Central memory CD8-positive, alpha-beta T cell (primary cell): ENCODE measurements at places on chromosomes 3 and 15.

DNA sequence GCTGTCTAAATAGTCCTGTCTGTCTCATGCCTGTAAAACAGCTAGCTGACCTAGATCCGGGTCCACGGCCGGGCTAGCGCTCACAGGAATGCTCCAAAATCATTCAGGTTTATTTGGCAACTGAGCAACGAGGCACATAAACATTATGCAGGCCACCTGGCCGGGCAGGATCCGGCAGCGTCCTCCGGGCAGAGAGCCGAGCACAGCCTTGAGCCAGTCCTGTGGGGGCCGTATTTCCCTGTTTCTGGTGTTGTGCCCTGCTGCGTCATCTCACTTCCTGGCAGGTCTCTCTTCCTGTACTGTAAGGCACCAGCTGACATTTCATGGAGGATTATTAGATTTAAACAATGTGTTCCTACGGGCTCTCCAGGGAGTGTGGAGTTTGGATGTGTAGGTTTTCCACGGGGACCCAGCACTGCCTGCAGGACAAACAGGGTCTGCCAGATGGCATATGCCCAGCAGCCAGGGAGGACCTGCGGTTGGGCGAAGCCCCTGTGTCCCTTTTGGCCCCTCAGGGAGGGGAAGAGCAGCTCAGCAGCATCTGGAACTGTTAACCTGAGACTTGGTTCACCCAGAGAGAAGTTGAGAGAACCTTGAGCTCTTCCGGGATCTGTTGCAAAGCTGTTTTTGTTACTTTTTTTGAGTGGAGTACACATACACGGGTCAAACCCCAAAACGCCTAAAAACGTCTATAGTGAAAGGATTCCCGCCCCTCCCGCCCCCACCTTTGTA is 16.6 kb upstream of the LRRK1 start:
- DNase-seq, result no peak

DNA sequence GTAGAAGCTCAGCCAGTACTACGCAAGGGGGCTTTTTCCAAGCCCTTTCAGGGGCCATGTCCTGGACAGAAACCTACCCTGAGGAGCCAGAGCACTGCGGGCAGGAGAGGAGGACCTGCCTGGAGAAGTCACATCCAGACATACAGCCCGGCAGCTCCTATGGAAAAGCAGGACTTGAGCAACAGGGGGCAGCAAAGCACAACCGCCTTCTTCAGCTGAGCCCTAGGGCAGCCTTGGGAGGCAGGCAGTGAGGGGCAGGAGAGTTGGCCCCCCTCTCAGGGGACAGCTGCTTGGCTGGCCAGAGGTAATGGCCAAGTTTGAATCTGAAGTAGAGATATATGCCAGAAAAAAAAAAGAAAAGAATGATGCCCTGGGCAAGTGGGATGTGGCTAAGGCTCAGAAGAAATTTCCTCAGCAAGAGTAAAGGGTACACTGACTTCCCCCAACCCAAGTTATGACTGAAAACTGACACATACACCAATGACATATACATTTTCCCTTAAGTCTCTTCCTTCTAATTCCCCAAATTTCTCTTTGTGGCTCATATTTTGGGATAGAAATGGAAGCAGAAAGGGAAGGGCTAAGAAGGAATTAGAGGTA is 56.9 kb downstream of the CYP19A1 start:
- no peak for DNase-seq

- no peak for DNase-seq
Observed at GRCh38 chr3:11668243-11669235, 24.8 kb upstream of the VGLL4 start.

GRCh38 chr15:46644501-46645481 is 1010.0 kb downstream of the SQOR start:
- no peak for DNase-seq

DNA sequence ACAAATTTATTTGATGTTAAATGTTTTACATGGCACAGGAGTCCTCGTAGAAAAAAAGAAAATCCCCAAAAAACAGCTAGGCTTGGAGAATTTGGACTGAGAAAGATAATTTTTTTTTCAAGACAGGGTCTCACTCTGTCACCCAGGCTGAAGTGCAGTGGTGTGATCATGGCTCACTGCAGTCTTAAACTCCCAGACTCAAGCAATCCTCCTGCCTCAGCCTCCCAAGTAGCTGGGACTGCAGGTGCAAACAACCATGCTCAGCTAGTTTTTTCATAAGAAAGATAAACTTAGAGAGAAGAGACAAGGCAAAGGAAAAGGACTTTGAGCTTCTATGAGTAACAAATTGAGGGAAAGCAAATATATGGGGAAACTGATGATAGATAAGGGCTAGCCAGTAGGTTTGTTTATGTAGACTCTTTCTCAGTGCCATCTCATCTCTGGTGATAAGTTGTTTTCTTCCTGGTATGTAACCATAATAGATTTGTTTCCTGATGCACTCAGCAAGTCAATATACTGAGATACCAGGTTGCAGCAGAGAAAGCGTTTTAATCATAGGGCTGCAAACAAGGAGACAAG is 13.1 kb upstream of the TRMT10C start:
- no peak for DNase-seq

DNA sequence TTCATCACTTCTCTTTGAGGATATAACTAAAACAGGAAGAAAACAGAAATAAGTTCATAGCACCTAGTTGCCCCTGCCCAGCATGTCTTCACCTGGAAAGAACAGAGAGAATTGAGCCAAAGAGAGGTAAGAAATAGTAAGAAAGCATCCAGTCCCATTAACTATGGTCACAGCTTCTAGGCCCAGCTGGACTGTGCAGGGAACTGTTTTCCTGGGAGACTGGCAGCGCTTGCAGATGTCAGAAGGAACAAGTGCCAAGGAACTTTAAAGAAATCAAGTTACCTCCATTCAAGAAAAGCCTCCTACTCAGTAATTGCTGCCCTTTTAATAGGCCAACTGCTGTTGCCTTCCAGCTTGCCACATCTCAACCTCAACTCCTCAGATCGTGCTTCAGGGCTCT is 17.8 kb upstream of the CPB1 start:
- no peak for DNase-seq

DNA sequence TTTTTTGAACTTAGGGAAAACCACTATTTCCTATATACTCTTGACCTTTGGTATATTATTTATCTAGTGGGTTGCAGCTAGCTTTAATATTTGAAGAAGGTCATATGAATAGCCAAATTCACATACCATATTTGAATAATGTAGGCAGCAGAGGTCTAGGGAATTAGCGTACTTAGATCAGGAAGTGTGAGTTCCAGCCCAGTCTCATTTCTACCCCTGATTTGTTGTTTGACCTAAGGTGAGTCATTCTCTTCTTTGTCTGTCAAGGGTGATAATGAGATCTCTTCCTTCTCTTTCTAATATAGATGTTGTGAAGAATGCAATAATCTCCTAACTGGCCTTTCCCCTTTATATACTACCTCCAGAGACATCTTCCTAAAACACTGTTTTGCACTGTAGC is 36.6 kb upstream of the ZPLD1 start:
- no peak for DNase-seq

- no peak for DNase-seq
Observed at GRCh38 chr3:81884791-81885190, 123.3 kb upstream of the GBE1 start.

GRCh38 chr15:34239151-34239808 is 14.5 kb downstream of the EMC4 start:
- no peak for DNase-seq

- no peak for DNase-seq
Observed at GRCh38 chr3:176974279-176974678, 223.0 kb downstream of the TBL1XR1 start.

DNA sequence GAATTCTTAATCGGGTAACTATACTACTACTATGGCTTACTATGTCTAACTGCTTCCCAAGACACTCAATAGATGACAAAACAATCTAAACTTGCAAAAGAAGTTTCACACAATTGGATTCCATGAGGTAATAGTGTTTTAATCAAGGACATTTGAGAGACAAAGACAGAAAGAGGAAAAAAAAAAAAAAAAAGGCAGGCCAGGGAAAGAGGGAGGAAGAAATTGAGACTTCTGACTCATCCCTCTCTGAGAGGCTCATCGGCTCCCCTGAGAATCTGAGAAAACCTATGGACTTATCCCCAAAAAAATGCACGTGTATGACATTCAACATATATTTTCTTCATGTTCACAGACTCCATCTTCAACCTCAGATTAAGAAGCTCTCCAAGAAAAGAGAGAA is 61.0 kb downstream of the SCAPER start:
- no peak for DNase-seq

DNA sequence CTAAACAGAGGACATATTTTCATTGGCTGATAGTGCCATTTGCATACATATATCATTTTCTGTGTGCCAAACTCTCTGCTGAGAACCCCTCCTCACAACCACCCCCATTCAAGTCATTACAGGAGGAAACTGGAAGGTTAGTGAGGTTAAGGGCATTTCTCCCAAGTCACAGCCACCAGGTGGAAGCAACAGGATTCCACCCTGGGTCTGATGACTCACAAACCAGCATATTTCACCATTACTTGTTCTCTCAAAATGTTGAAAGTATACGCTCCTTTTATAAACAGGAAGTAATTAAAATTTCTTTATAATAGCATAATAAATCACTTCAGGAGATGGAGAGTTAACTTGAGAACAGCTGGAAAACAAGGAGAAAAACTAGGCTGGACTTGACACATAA is 398.6 kb upstream of the WNT5A start:
- DNase-seq, result no peak

DNA sequence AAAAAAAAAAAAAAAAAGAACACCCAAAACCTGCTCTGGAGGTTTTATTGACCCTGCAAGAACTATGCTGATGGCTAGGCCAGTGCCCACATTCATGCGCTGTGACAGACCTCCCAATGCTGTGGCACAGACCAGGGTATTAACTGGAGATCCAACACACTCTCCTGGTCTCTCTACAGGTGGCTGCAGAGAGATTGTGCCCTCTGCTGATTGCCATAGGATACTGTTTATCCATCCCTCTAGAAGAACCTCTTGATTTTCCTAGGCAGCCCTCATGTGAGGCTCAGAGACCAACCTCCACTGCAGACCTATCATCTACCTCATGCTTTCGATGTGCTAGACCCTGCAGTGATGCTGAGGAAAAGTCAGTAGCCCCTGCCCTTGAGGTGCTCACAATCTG is 125.5 kb upstream of the TRIM42 start:
- no peak for DNase-seq

GRCh38 chr3:120276767-120277166 is 8.3 kb downstream of the GPR156 start:
- DNase-seq, result no peak

GRCh38 chr15:63396152-63396928 is 14.7 kb upstream of the CA12 start:
- no peak for DNase-seq

- no peak for DNase-seq
Observed at GRCh38 chr3:159796744-159797143, 191.9 kb upstream of the IL12A start.

DNA sequence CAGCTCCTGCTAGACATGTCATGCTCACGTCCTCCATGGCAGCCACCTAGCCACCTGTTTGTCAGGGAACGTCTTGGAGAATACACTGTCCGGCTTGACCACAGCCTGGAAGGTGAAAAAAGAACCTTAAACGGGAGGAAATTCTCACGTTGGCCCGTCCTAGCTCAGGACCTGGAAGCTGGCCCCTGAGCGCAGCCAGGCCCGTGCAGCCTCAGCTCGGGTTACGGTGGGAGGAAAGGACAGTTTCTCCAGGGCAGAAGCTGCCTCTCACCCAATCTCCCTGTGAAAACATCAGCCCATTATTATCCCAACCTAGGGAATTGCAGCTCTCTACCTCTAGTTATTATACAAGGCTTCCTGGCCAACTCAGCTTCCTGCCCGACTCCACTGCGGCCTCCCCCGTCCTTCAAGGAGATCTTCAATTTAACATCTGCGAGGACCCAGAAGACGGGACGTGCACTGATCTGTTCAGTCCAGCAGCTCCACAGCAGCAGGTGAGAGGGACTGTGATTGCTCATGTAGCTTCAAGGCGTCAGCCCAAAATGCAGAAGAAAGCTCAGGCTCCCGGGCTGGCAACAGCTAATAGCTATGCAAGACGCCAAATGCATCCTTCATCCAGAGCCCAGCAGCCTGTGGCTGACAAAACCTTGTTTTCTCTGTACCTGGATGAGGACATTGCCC is 84.7 kb downstream of the ADAMTS17 start:
- DNase-seq, result no peak

DNA sequence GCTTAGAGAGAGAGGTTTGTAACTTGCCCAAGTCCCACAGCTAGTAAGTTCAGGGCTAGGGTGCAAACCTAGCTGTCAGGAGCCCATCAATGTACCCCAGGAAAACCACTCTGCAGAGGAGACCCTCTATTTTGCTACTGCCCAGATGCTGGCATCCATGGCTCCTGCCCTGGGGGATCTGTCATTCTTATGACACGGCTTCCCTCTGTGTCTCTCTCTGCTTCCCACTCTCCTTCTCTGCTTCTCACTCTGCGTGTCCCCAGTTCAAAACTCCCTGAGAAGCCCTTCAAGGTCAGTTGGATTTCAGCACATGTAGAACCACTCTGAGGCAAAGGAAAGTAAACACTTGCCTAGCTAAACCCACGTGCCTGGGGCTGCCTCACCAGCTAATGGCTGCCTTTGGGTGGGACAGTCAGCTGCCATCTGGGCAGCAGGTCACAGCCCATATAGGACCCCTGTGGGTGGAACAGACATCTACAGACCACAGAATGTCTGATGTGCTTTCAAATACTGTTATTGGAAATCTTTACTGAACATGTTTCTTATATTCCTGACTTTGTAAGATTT is 29.4 kb upstream of the SLCO2A1 start:
- no peak for DNase-seq

DNA sequence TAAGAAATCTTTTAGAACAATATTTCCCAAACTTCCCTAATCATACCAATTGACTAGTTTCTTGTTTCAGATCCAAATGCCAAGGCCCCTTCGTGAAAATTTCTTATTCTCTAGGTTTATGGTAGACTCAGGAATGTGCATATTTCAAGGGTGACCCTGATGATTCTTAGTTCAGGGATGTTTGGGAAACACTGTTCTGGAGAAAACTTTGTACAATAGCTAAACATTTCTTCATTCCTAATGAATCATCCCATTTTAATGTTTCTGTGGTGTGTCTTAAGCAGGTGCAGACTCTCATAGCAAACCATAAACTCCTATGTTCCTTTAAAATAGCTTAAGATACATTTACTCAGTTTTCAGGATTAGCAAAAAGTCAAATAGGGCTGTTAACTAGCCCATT is 314.5 kb downstream of the TIGIT start:
- DNase-seq, result no peak

DNA sequence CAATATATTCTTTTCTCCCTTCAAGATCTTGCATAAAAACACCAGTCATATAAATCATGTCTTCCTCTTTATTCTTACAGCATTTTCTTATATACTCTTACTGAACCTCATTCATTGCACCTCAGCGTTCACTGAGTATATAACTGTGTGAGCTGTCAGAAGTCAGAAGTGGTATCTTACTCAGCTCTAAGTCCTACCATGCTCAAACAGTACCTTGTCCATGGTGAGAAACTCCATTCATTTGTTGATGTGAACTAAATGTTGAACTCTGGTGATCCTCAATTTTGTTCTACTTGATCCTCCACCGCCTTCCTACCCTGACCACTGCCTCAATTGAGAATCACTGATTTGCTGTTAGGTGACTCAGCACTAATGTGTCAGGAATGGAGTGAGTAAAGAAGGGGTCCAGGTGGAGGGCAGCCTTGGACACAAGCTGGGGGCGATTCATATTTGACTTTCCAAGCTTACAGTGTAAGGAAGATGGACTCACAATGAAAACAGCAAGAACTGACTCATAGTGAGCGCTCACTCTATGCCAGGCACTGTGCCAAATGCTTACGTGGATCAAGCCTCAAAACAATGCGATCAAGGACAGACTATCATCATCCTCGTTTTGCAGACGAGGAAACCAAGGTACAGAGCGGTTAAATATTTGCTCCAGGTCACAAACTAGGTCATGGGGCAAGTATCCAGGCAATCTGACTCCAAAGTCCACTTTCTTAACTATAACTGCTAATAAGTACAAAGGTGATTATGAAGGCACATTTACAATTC is 13.5 kb upstream of the ZFYVE19 start:
- DNase-seq, result no peak
